ENCODE measurements at places on chromosomes 5 and 9. TPM values are rescaled to one million over a fixed set of nuclear protein-coding genes. Genes with fewer than 3 reads are reported as not detected.
A peak's percentile ranks its signal among the peaks of the same experiment; 100 is the strongest.

DNA sequence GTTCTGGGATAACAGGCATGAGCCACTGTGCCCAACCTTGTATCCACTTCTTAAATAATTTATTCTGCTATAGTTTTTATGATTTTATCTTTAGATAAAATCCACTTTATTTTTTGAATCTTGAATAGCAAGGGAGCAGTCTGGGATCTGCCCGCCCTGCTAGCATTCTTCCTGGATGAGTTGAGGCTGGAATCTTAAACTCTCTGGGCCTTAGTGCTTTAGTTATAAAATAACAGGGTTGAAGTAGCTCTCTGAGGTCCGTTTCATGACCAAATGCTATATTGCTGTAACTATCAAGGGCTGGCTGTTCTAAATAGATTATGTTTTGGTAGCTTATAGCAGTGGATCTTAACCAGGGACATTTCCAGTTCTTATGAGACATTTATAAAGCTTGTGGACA, 20.8 kb downstream of the ACER2 start:
- no peak for DNase-seq

DNA sequence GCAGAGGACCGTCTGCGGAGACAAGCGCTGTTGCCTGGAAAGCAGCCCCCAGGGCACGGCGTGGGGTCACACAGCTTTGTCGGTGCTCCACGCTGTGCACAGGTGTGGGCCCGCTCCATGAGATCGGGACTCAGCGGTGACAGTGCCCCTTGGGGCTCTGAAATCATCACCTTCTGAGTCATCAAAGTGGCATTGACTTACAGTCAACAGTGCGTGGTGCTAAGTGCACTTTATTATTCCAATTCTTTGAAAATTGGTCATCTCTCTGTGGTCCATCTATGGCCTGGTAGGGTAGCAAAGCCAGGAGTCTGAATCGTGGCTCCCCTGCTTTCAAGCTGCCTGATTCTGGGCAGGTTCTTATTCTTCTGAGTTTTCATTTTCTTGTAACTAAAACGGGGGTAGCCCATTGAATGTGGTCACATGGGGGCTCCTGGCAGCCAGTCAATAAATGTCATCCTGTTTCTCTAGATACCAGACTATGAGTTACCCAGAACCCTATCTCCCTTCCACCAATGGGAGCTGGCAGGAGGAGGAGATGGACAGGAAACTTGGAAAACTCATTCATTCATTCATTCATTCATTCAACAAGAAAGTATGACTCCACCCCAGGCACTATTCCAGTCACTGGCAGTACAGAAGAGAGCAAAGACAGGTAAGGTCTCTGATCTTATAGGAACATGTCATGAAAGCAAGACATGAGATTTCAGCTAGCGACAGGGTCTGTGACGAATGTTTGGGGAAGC, 20.3 kb upstream of the UNC5A start:
- DNase-seq, result no peak

GRCh38 chr5:148224117-148224742, 14.1 kb upstream of the MARCOL start:
- DNase-seq, result no peak

- DNase-seq, result no peak
Observed at GRCh38 chr5:72246954-72247442, 73.0 kb downstream of the MRPS27 start.

- no peak for DNase-seq
Observed at GRCh38 chr5:75017971-75018370, 34.4 kb downstream of the GCNT4 start.

DNA sequence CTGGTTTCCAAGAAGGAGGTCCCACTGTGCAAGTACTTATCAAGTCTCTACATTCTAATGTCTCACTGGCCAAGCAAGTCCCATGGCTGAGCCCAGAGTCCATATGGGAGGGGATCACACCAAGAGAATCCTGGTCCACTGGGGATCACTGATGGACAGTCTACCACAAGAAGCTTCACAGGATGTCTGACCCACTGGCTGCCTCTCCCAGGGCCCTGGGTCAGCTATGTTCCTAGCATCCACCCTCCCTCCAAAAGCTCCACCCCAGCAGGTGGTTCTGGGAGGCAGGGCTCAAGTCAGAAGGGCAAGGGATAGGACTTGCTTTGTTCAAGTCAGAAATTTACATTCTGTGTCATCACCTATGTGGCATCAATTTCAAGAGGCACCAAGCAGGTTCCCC, 508.5 kb downstream of the BNC2 start:
- no peak for DNase-seq

- no peak for DNase-seq
Observed at GRCh38 chr9:109815366-109815947, 35.5 kb downstream of the PALM2AKAP2 start.

- no peak for DNase-seq
Observed at GRCh38 chr9:104278929-104279496, 184.9 kb downstream of the SMC2 start.

DNA sequence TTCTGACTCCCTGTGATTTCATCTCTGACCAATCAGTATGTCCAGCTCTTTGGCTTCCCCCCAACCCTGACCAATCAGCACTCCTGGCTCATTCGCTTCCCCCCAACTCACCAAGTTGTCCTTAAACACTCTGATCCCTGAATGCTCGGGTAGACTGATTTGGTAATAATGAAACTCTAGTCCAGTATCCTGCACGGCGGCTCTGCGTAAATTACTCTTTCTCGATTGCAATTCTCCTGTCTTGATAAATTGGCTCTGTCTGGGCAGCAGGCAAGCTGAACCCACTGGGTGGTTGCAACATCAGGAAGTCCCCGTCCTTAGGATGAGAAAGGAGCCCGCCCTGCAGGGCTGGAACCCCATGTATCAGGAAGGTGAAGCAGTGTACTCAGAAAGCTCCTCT, 10.4 kb downstream of the FCN2 start:
- no peak for DNase-seq

DNA sequence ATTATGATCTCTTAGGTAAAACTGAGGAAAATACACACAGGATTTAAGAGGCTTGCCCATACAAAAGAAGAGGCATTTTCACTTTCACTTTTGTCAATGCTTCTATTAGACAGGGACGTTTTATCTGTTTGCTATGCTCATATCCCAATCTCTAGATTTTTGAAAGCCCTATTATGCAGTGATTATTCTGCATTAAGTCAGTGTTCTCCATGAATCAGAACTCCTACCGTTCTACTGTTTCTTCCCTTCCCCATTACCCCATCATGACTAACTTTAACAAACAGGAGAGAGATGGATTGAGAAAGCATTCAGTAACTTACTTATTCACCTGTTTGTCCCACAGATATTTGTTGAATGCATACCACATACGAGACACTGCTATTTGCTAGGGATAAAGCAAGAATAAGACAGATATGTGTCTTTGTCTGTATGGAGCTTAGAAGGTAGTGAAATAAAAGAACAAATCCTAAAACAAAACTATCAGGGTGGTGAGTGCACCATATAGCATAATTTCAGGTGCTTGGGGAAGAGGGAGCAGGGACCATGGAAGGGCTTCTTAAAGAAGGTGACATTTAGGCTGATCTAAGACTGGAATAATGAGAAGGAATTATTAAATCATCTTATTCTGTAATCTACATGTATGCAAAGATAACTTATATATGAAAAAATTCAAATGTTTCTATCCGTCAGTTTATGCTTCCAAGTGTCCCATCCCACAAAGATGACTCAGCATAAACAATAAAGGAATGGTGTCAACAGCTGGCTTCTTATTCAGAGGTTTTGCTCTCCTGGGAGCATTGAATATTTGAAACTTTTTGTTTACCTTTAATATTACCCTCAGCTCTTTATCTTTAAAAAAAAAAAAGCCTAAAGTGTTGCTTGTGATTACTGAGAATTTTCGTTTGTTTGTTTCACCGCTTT, 328.1 kb downstream of the HINT1 start:
- no peak for DNase-seq

GRCh38 chr5:170425731-170426130, 36.6 kb upstream of the KCNMB1 start:
- DNase-seq, result no peak

DNA sequence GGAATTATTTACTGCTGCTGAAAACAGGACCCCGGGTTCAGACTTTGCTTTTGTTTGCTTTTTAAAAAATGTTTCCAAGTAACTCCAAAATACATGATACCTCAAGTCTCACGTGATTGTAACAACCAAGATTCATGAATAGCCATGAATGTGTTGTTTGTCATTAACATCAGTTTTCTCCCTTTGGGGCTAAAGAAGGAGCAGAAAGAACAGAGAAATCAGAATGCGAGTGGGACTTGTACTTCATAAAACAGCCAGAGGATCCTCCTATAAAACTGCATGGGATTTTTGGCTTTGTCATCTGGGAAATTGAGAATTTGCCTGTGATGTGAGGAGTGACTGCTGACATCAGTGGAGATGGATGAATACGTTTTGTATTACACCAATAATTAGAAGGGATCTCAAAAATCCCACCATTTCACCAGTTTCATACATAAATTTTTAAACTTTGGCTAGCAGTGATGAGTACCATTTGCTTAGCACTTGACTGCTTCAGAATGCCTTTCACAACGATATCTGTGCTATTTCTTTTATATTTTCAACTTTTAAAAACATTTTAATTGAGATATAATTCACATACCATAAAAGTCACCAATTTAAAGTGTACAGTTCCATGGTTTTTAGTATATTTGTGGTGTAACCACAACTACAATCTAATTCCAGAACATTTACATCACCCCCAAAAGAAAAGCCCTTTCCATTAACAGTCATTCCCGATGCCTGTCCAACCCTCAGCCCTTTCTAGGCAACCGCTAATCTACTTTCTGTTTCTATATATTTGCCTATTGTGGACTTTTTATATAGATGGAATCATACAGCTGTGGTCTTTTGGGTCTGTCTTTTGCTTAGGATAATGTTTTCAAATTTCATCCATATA, 126.9 kb upstream of the ANKRD55 start:
- DNase-seq, result no peak

- no peak for DNase-seq
Observed at GRCh38 chr9:84340535-84340934, at the start of gene SLC28A3. SLC28A3 (minus strand) TSS chr9:84340758; CDS start chr9:84340633, 125 bp downstream.

DNA sequence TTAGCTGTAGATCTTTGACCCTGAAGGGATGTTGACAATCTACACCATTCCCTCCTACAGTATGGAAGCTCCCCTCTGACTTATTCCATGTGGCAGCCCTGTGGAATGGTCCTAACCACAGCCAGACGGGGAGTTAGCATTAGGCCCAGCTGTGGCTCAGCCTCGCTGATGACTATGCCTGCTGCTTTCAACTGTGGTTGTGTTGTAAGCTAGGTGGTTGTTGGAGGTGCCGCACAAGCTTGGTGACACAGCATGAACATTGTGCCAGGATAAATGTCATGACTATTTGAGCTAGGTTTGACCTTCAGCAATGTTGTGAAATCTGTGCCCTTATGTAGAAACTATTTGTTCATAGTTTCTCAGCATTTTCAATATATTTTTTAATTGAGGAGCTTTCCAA, 40.6 kb downstream of the SGCD start:
- no peak for DNase-seq

- no peak for DNase-seq
Observed at GRCh38 chr9:97636903-97637302, 3.3 kb downstream of the NCBP1 start.

DNA sequence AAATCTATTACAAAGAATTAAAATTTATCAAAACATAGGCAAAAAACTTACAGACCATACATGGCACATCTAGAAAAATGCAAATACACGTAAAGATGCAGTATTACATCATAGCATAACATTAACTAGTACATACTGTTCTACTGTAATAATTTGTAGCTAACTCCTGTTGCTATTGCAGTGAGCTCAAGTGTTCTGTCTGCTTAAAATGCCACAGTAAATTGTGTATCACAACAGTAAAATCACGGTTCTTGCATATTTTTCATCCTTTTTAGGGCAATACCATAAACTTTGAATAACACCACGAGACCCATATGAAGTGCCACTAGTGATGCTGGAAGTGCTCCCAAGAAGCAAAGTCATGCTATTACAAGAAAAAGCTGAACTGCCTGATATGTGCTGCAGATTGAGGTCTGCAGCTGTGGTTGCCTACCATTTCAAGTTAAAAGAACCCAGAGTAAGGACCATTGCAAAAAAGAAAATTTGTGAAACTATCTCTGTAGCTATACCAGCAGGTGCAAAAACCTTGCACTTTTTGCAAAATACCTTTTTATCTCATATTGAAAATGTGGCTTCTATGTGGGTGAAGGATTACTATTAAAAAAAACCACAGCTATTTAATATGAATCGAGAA, 14.2 kb downstream of the HOMER1 start:
- no peak for DNase-seq

GRCh38 chr5:36887532-36887931, 11.0 kb downstream of the NIPBL start:
- no peak for DNase-seq

DNA sequence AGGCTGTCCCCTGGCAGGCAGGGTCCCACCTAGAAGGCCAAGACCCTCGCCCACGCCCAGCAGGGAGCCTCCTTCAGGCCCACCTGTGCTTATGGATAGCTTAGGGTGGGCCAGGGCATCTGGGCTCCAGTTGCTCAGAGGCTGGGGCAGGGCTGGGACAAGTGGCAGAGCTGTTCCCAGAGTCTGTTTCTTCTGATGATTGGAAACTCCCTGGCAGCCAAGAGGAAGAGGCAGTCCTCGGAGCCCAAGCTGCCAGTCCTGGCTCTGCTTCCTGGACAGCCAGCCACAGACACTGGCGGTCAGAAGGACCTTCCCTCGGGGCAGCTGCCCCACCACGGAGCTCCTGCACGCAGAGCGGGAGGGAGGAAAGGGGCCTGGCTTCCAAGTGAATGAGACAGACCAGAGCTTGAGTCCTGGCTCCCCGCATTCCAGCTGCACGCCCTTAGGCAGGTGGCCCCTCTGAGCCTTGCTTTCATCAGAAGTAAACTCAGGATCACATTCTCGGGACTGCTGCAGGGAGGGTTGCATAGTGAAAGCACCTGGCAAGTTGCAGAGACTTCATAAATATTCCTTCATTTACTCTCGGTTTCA, 37.9 kb upstream of the GABRP start:
- no peak for DNase-seq

DNA sequence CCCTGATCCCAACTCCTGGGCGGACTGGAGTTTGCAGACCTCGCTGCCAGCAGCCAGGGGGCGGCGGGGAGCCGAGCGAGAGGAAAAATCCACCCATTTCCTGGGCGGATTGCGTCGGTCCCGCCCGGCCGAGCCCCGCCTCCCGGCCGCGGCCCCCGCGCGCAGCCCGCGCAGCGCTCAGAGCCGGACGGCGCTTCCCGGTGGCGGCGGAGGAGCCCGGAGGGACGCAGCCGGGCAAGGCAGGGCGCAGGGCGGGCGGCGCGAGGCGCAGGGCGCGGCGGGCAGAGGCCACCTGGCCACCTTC, at the start of gene OLFM1:
Gene OLFM1 (plus strand): TSS at position 180 of the 304 bp plus-strand sequence. CDS start 322 bp downstream, outside the sequence.
- peak; percentile 44 for DNase-seq

- no peak for DNase-seq
Observed at GRCh38 chr9:134276453-134277245, 49.6 kb upstream of the RXRA start.

GRCh38 chr5:159440235-159440634, 109.9 kb upstream of the IL12B start:
- DNase-seq, result no peak

PCDHA3 gene
- 0.26 TPM for polyA plus RNA-seq

PFN3 gene
- polyA plus RNA-seq, result not detected

IGIP gene
- polyA plus RNA-seq, result 5.3 TPM

HNRNPH1 gene
- 1,714 TPM for polyA plus RNA-seq

PCDHGA12 gene
- 4.2 TPM for polyA plus RNA-seq

SUSD3 gene
- polyA plus RNA-seq, result 9.4 TPM

TSSK1B gene
- polyA plus RNA-seq, result 0.07 TPM

SEMA5A gene
- 14.2 TPM for polyA plus RNA-seq

NFIB gene
- polyA plus RNA-seq, result 133 TPM

LCN12 gene
- polyA plus RNA-seq, result 21.1 TPM

OR1L6 gene
- polyA plus RNA-seq, result not detected

NNT gene
- 97.7 TPM for polyA plus RNA-seq

HAVCR2 gene
- polyA plus RNA-seq, result 2.9 TPM
